ENCODE measurements at places on chromosomes 2 and 18.
A peak's percentile ranks its signal among the peaks of the same experiment; 100 is the strongest.

DNA sequence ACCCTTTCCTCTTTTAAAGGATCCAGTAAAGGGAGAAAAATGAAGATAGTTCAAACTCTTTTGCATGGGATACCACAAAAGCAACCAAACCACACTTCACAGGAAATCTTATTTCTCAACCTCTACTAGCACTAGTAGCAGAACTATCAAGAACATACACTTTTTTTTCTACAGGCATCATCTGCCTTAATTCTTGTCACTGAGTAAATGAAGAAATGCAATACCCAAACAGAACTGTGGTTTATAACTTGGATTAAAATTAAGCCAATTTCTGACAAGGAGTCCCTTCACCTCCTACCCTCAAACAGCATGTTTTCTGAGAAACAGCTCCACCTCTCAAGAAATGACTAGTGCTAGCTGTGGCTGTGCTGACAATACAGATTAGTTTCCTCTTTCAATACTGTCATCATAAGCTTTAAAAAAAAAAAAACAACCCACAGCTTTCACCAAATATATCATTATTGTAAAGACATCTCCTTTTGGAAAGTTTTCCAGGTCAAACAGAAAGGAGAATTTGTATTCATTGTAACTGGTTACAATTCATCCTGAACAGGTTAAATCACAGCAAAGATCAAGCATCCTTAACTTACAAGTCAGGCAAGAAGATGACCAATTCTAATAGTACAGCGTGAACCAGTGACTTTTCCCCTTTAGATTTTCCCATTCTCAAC lies 44.4 kb downstream of the PTPN2 start:
- DNase-seq: no peak

DNA sequence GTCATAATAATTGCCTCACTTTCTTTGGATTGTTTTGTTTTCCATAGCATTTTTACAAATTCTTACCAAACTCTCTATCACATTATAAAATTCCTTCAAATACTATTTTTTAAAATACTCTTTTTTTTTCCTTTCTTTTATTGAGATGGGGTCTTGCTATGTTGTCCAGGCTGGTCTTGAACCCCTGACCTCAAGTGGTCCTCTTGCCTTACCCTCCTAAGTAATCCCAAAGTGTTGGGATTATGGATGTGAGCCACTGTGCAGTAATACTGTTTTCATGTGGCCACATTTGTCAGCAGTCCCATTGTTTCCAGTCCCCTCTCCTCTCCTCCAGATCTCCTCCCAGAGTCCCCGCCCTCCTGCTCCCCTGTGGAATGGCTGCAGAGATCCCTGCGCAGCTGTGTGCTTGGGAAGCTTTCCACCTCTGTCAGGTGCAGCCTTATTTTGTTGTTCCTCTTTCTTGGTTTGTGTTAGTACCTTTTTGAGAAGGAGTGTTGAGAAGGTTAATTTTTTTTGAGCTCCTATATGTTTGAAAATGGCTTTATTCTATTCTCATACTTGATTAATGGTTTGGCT lies 227.3 kb downstream of the LOXHD1 start:
- DNase-seq: no peak

DNA sequence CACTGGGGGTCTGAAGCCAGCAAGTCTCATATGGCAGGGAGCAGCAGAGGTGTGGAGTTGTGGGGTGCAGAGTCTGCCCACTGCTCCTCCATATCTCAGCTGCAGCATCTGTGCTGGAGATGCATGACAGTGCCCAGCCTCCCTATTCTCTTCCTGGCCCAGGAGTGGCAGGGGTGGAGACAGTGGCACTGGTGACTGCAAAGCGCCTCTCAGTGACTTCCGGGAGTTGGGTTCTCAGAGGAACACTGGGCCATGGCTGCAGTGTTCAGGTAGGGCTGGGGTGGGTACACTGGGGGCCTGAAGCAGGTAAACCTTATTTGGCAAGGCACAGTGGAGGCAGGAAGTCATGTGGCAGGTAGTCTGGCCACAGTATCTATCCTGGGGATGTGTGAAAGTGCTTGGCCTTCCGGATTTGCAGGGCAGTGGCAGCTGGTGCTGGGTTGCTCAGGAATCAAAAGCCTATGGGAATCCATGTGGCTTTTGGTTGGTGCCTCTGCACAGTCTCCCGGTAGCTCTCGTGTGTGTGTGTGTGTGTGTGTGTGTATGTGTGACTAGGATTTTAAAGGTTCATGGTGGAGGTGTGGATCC lies 60.3 kb upstream of the THUMPD2 start:
- DNase-seq: no peak

GRCh38 chr2:111967018-111967417 lies 68.6 kb downstream of the MERTK start:
- DNase-seq: no peak

DNA sequence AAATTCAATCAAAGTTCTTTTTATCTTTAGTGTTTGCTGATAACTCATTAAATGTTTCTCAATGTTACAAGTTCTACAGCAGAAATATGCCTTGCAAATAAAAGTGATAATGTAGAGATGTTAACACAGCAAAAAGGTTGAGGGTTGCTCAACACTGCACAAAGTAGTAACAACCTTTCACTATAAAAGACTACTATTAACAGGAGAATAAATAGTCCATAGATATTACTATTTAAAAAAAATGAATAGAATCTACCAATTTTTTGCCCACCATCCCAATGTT lies 378.1 kb downstream of the RBM43 start:
- DNase-seq: no peak

GRCh38 chr2:96692094-96692971 lies 47.5 kb downstream of the LMAN2L start:
- DNase-seq: no peak

DNA sequence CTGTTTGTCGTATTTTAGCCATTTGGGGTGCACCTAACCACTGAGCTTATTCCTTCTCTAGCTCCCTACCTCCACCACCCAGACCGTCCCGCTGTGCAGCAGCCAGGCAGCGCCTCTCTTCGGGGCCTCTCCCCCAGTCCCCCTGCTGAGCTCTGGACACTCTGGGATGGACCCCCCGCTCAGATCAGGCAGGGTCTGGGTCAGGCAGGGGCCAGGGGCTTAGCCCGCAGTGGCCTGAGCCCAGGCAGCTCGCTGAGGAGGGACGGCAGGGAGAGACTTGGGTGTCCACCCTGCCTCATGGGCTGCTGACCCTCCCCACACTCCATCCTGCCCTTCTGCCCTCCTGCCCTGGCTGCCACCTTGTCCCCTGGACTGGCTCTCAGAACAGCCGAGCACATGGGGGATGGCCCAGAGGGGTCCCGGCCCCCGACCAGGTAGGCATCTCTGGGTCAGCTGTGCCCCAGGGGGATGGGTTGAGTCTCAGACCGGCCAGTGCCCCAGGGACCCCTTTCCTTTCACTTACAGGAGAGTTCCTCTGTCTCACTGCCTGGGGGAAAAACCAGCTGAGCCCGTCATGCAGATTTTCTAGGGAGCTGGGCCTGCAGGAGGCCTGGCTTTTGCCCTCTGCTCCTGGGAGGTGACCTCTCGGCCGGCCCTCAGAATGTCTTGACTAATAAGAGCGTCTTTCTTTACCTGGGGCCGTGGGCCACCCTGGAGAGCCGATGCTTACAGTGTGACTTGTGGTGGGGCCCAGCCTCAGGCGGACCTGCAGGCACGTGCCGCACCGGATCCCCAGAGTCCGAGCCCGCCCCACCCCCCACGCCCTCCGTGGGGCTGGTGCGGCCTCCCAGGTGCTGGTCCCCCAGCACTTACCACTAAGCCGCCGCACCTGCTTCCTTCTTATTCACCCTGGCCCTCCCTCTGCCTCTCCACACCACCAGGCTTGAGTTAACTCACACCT lies 22.8 kb upstream of the PXDN start:
- DNase-seq: no peak

DNA sequence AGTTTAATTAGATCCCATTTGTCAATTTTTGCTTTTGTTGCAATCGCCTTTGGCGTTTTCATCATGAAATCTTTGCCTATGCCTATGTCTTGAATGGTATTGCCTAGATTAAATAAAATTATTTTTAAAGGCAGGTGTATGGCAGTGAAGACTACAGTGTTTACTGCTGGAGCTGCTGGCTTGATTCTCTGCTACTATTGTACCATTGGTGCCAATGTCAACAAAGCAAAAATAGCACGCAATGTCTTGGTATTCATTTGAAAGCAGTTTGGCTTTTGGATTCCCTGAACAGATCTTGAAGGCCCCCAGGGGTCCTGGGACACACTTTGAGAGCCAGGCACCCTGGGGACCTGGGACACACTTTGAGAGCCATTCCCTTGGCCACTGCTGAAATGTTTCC lies 125.4 kb upstream of the ACKR3 start:
- no peak for DNase-seq

DNA sequence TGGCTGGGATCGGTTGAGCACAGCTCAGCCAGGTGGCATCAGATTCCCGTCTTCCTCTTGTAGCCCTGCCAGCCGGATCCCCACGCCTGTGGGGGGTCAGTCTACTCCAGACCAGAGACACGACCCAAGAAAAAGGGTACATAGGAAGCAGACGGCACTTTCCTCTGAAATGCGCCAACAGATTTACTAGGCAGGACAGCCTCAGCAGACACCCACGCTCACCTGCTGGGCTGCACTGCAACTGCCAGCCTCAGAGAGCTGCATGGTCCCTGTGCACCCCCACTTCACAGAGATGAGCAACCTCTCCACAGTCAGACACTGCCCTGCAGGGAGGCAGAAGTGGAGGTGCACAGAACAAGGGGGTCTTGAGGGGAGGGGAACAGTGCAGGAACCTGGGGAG lies 75.7 kb upstream of the OTOS start:
- no peak for DNase-seq

DNA sequence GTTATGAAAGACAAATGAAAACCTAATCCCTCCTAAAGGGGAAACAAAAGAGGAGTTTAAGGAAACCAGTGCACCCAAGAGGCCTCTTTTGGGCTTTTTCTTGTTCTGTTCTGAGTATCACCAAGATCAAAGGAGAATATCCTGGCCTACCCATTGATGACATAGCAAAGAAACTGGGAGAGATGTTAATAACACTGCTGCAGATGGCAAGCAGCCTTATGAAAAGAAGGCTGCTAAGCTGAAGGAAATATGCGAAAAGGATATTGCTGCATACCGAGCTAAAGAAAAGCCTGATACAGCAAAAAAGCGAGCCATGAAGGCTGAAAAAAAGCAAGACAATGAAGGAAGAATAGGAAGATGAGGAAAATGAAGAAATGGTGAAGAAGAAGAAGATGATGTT lies 23.6 kb upstream of the STAT4 start:
- DNase-seq: no peak

GRCh38 chr18:78073275-78073674 lies 823.6 kb downstream of the GALR1 start:
- DNase-seq: no peak

GRCh38 chr18:13302457-13303225 lies 84.1 kb downstream of the LDLRAD4 start:
- no peak for DNase-seq

GRCh38 chr2:73944714-73945113 lies 18.0 kb downstream of the DGUOK start:
- no peak for DNase-seq

DNA sequence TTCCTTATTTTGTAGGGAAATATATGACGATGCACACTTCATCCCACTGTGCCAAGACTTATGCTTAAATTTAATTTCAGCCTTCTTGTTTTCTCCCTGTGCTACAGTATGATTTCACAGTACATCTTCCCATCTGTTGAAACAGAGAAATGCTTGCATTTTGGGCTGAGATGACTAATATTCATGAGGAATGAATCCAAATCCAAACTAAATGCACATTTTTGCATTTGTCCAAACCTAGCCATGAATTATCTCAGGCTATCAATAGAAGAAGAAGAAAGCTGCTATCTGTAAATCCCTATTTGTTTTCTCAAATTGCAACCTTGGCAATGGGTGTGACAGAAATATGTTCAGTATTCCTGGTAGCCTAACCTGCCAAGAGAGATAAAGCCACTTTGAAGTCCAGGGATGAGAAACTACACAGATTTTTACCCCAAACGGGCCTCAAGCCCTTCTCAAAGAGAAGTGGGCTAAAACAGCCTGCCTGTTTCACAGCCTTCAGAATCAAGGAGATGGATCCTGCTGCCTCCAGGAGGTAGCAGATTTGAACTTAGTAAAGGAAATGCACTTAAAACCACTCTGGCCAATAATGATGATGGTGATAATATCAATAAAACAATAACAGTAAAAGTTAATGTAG lies 306.9 kb upstream of the NT5C1B start:
- DNase-seq: no peak

DNA sequence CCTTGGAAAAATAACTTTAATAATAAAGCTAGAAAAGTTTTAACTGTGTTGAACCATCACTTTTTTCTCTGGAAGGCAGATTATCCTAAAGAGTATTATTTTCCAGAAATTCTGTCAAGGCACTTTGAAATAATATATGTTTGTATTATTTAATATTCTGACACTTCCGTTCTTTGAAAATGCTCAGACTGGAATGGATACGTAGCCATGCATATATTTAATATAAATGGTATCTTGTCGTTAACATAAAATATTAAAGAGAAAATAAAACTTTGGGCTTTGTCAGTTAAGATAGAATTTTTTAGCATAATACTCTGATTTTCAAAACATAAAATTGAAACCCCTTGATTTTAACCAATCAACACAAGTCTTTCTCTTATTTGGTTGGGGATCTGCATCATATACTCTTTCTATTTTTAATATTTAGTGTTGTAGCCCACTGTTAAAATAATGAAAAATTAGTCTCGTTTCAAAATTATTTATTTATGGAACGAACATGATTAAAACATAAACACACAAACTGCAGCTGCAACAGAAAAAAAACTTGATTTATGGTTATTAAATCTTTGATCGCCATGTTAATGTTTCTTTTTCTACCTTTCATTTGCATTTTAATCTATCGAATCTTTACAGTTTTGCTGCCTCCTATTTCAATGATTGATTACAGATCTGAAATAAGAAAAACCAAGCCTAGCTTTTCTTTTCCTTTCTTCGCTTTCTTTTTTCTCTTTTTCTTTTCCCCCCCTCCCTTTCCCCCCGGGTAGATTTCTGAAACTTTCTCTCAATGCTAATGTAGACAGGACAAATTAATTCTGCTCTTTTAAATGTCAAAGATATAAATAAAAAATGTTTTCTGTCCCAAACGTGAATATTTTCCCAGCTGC lies 145.5 kb downstream of the MEIS1 start:
- no peak for DNase-seq

DNA sequence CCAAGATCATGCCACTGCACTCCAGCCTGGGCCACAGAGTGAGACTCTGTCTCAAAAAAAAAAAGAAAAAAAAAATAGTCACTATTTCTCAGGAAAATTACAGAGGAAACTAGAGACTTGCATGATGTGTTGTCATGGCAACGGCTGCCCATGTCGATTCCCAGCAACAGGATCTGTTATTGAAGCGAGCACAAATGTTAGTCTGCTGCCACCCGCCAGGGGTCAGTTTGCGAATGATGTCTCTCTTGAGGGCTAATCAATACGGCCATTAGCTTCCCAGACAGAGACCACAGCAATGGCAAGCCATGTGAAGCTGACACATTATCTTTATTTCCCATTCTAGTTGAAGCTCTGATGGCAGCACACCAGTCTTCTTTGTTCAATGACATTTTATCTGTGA lies 32.4 kb upstream of the ACYP2 start:
- DNase-seq: peak; percentile 39

GRCh38 chr2:227642656-227643055 lies 23.9 kb upstream of the SCYGR5 start:
- DNase-seq: no peak

GRCh38 chr2:22261165-22261564 lies 1123.8 kb upstream of the KLHL29 start:
- DNase-seq: no peak

- DNase-seq: no peak
Measured at GRCh38 chr2:233140978-233141377, 80.8 kb downstream of the INPP5D start.

Data from nephron progenitor cell (in vitro differentiated cells).